ENCODE measurements at places on chromosomes 2 and 18. TPM values are rescaled to one million over a fixed set of nuclear protein-coding genes. Genes with fewer than 3 reads are reported as not detected.

GRCh38 chr2:12051831-12052230, 305.4 kb downstream of the LPIN1 start:
- no peak for DNase-seq

DNA sequence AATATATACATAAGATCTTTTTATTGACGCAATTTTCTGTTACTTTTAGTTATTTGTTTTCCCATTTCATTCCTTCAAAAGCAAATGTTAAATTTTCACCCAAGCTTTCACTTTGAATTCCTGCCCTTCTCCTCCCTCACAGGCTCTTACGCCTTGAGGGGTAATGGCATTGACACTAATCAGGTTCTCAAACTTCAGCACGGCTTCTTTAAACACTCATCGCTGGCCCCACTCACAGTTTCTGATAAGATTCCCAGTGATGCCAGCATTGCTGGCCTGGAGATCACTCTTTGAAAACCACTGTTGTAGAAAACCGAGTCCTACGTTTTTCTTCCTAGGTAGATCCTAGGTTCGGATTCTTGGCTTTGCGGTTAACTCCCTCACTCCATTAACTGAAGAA, 105.6 kb upstream of the EPB41L3 start:
- DNase-seq: no peak

GRCh38 chr18:5955861-5956260, 60.5 kb upstream of the TMEM200C start:
- DNase-seq: no peak

Gene CFAP53
- total RNA-seq: not detected

Gene DSC2
- total RNA-seq: 26.0 TPM
